ENCODE measurements at places on chromosomes 4 and X.

GRCh38 chrX:150238632-150239382 lies 124.3 kb upstream of the MAMLD1 start:
- DNase-seq: no peak

GRCh38 chr4:77432717-77433417 lies 172.8 kb upstream of the CXCL13 start:
- no peak for DNase-seq

DNA sequence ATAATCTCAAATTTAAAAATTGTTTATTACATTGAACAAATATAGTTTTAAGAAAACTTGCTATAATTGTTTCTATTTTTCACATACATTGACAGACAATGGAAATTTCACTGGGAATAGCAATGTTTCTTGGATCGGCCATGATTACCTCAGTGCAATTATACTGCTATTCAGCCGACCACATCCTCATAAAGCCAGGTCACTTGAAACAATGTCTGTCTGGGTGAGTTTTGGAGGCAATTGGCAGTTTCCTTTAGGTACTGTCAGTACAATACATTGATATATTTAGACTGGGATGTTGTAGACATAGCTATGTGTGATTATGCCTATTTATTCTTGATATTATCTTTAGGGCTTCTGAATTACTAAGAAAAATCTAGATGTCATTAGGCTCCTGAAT lies 89.5 kb upstream of the VEGFC start:
- no peak for DNase-seq

DNA sequence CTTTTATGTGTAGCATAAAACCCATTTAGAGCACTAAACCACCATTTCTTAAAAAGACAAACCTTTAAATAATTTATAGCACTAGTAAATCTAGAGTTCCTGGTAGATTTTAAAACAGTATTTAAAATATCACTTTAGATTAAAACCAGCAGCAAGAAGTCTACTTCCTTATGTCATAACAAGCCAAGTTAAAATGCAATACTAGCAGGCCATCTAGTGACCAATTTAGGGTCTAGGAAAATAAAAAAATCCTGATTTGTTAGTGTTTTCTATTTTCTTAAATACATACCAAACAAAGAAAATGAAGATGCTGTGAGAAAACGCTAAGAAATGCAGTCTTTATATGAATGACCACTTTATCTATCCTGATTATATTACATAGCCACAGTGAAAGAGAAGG lies 53.9 kb downstream of the PAPSS1 start:
- DNase-seq: no peak

GRCh38 chr4:161704040-161704439 lies 459.8 kb downstream of the FSTL5 start:
- no peak for DNase-seq

- DNase-seq: no peak
These were observed 103.5 kb upstream of the FRMPD4 start for GRCh38 chrX:12034741-12035140.

DNA sequence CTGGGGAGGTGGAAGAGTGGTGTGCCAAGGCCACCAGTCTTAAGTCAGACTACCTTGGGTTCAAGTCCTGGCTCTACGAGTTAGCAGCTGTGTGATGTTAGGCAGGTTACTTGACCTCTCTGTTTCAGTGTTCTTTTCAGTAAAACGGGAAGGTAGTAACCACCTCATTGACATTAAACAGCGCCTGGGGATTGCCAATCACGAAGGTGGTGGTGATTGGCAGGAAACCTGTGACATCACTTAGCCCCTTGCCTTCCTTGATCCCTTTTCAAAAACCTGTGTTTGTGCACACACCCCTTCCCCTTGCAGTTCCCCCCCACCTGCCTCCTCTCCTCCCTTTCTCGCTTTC lies 7.6 kb downstream of the KLF3 start:
- no peak for DNase-seq

DNA sequence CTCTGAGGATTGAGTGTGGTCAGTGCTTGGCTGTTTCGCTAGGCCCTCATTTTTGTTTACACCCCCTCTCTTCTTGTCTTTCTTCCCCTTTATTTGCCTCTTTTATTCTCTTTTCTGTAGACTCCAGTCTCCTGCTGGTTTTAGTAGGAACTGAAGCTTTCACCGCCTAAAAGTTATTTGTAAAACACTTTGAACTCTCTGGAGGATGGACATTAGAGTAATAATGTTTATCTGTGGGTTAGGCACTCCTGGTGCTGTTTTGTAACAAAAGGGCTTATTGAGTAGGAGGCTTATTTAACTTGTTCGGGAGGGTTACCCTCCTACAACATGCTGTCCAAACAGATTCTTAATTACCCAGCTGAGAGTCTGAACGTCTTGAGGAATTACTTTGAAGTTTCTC lies 1.6 kb upstream of the ARHGAP10 start:
- DNase-seq: no peak

DNA sequence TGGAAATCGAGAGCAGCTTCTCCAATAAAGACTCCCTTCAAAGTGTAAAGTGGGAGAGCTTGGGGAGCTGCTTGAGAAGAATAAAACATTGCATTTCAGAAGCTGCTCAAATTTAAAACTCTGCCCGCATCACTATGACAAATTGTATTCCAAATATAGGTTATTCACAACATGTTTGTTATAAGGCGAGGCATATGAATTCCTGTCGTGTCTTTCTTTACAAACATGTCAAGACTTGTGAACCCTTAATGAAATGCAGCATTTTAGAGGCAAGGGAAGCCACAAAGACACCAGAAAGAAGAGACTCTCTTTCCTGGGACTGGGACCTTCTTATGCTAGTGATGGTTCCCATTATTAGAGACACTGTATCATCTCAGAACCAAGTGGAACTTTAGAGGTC lies 311.2 kb downstream of the DHX15 start:
- no peak for DNase-seq

DNA sequence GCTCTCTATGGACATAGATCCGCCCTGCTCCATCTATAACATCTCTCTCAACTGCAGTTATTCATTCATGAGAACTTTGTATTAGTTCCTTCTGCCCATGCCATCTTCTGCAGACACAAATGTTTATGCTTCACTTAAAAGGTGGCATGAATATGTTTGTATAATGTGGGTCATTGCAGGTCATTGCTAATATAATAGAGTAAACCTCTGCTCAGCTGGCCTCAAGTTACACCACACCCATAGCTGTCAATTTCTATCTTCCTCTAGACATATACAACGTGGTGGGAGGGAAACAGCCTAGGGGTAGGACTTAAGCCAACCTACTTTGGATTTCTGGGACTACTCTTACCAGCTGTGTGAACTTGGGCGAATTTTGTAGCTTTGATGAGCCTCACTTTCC lies 129.8 kb downstream of the ATXN3L start:
- peak; percentile 29 for DNase-seq

DNA sequence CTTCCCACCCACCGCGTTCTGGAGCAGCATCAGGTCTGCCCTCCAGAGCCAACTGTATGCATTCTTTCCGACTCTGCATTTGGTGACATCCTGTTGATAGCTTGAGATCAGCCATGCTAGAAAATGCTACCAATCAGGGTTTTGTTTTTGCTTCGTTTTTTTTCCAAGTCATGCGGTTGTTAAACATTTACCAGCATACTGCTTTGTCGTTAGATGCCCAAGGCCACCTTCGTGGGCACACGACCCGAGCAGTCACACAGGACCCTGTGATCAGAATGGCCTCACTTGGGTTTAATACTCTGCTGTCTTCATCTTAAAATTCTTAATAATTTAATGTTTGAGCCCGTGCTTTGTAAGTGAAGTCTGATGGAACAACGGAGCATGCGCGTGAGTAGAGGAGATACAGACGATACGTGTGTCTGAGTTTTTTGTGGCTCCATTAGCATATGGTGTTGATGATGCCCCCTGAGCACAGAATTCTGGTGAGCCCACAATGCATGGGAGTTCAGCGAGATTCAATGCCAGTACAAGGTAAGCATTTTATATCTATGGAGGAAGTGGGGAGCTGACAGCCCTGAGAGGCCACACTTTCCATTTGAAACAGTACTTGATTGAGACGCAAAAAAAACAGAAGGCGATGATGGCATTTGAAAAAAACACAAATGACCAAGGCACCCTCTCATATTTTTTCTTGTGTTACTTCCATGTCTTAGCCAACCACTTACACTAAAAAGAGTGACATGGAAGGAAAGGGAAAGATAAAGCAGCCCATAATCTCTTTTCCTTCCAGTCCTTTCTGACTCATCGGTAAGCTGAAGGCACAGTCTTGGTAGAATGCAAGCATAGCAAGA lies 323.6 kb downstream of the BCOR start:
- DNase-seq: peak; percentile 69

- DNase-seq: no peak
These were observed 17.0 kb upstream of the TMEM33 start for GRCh38 chr4:41918278-41918677.

DNA sequence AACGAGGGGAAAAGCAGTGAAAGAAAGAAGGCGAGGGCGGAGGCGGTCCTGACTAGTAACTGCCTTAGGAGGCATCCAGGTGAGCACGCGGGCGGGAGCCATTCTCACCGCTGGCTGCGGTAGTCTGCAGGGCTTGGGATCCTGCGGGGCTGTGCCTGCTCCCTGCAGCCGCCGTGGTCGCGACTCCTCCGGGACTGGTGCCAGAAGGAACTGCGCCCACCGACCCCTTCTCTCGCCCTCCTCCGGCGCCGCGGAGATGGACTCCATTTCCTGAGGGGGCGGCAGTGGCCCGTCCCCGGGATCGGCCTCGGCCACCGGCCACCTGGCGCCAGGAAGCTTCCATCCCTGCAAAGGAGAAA lies 543 bp downstream of the NFXL1 start:
- peak; percentile 51 for DNase-seq

DNA sequence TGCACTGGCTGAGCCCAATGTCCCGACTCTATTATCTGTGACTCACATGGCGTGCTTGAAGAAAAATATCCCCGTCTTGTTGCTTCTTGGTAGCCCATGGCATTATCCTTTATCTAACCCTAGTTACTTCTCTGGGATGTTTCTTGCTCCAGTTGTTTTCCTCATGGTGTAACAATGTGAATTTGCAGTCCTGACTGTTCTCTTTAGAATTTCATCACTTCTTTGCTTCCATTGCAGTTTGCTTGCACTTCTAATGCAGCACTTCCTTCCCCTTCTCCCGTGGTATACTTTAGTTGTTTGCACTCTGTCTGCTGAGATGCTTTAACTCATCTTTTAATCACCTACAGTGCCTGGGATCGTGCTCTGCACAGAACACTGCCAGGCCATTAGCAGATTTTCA lies 126.9 kb downstream of the MAML3 start:
- no peak for DNase-seq

GRCh38 chr4:119664168-119664907 lies 35.7 kb upstream of the PDE5A start:
- DNase-seq: no peak

DNA sequence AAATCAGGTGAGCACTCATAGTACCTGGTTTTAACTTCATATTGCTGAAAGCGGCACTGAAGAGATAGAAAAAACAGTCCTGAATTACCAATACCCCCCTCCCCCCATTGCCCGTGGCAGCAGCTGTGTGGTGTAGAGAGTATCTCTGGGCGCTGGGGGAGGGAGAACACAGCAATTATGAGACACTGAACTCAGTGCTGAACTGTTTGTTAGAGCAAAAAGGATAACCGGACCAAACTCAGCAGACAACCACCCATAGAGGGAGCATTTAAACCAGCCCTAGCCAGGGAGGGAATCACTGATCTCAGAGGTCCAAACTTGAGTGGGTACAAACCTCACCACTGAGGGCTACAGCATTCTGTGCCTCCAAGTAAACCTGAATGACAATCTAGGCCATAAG lies 457.4 kb upstream of the TEX13C start:
- DNase-seq: no peak

GRCh38 chrX:150005027-150005426 lies 66.7 kb upstream of the EOLA2 start:
- no peak for DNase-seq

DNA sequence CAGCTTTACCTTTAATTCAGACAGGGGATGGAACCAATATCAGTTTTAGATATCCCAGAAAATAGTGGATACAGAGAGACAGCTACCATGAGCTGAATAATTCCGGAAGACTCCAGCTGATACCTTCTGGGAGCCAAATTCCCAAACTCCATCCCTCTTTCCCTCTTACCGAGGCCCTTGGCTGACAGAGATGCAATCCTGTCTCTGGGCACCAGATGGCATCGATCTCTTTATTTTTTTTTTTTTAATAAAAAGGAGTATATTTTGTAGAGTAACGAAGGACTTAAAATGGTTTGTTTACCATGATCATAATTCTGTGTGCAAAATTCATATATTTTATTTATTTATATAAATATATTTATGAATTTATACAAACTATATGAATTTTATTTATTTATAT lies 31.0 kb downstream of the RAB40A start:
- DNase-seq: peak; percentile 18

- no peak for DNase-seq
These were observed 1297.7 kb downstream of the C4orf33 start for GRCh38 chr4:130393642-130394041.

GRCh38 chr4:11732155-11732554 lies 303.5 kb upstream of the HS3ST1 start:
- no peak for DNase-seq

DNA sequence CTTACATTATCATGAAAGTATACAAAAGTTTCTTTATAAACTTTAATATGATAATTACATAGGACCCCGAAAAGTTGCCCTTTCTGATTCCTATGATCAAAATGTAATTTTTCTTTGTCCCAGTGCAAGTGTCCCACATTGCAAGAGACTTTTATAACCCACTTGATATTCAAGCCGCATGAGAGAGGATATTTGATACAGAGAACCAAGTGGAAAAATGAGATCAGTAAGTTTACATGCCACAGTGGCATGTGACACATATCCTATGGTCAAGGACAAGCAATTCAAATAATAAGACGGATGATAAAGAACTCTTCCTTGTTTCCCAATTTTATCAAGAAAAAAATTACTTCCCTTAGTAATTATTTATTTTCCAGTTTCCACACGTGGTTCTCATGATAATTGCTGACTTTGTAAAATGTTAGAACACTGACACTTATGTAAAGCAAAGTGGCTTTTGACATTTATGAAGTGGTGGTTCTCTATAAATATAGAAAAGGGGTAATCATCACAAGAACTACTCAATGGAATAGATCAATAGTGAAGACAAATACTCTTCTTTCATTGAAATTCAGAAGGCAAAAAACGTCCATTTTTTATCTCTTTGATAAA lies 273.7 kb upstream of the NOCT start:
- DNase-seq: no peak

GRCh38 chrX:9955506-9955905 lies 11.7 kb upstream of the CLDN34 start:
- no peak for DNase-seq

DNA sequence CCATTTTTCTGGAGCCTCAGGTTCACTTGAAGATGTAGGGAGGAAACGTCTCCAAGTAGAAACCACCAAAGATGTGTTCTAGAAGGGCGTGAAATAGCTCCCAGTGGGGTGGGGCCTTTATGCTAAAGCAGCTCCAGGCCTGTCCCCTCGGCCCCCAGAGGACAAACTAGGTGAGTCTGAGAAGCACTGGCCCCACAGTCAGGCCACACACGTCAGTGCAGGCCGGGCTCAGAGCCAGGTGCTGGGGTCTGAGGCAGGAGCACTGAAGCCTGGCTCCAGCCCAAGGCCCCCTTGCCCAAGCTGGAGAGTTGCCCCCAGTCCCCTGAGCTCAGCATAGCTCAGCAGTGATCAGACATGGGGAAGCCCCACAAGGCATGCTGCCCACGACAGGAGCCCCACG lies 95.4 kb upstream of the PSAPL1 start:
- no peak for DNase-seq
